ENCODE measurements at places on chromosomes 6 and 20.

DNA sequence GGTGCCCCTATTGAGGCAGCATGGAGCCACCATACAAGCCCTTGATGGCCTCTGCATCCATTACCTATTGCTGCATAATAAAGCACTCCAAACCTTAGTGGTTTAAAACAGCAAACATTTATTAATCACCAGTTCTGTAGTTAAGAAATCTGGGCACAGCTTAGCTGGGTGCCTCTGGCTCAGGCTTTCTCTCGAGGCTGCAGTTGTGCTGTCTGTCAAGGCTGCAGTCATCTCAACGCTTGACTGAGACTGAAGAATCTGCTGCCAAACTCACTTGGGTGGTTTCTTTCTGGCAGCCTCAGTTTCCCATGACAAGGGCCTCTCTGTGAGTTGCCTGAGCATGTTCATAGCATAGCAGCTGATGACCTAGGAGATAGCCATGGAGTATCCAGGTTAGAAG lies 207.4 kb upstream of the LRFN2 start:
- no peak for DNase-seq

DNA sequence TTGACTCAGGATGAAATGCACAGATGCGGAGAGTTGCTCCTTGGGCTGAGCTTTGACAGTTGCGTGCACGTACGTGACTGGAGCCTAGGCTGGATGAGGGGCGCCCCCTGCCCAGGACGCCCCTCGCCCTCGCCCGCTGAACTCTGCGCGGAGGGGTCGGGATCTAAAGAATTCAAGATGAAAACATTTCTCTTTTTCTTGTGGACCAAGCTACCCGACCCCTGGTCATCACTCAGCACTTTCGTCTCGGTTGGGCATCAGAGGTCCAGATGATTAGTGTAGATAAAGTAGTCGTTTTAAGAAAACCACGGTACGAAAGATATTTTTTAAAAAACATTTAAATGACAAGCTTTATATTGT lies 700 bp downstream of the DTD1 start:
- DNase-seq, result no peak

GRCh38 chr20:50561379-50562078 lies 51.3 kb downstream of the PTPN1 start:
- DNase-seq, result no peak

GRCh38 chr6:38499529-38500096 lies 140.1 kb downstream of the BTBD9 start:
- DNase-seq, result no peak

GRCh38 chr6:45052325-45052724 lies 275.8 kb upstream of the RUNX2 start:
- no peak for DNase-seq

DNA sequence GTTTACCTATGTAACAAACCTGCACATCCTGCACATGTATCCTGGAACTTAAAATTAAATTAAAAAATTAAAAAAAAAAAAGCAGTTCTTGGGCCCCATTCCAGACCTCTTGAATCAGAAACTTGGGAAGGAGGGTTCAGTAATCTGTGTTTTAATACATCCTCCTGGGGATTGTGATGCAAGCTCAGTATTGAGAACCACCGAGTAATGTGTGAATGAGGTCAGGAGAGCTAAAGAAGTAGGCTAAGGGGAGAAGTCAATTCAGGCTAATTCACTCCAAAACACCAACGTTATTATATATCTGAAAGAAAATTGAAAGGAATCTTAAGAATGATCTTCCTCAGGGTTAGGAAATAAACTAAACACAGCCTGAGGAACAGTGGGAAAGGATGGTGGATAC lies 120.4 kb downstream of the RNF144B start:
- no peak for DNase-seq

DNA sequence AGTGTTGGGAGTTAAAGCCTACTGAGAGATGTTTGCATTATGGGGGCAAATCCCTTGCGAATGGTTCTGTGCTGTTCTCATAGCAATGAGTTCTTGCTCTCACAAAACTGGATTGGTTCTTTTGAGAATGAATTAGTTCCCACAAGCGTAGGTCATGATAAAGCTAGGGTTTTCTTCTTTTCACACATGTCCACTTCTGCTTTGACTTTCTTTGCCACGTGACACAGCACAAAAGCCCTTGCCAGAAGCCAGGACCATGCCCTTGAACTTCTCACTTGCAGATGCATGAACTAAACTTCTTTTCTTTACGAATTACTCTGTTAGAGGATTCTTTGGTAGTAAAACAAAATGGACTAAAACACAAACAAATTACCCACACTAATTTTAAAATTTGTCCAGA lies 922.8 kb downstream of the EPHA7 start:
- DNase-seq, result no peak

- no peak for DNase-seq
Observed at GRCh38 chr6:124901084-124901483, 61.2 kb upstream of the RNF217 start.

- DNase-seq, result no peak
Observed at GRCh38 chr20:48308882-48309281, 518.9 kb downstream of the PREX1 start.

GRCh38 chr6:117976030-117976651 lies 69.1 kb downstream of the SLC35F1 start:
- DNase-seq, result peak; percentile 2
